ENCODE measurements at places on chromosomes 1 and 21.

DNA sequence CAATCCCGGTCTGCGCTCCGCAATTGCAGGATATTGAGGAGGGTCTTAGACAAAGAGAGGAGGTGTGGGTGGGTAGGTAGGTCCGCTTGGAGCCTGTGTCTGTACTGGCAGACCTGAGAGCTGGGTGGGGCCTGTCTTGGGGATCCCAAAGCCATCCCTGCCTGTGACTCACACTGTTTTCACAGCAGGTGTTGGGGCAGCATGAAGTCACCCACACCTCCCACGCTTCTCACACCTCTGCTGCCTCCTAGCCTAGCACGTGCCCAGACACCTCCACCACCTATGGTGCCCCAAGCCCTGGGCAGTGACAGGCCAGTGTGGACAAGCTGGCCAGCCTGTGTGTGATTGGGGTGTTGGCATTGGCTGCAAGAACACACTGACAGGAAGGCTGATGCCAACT, 65.7 kb upstream of the ECE1 start:
- DNase-seq: no peak

DNA sequence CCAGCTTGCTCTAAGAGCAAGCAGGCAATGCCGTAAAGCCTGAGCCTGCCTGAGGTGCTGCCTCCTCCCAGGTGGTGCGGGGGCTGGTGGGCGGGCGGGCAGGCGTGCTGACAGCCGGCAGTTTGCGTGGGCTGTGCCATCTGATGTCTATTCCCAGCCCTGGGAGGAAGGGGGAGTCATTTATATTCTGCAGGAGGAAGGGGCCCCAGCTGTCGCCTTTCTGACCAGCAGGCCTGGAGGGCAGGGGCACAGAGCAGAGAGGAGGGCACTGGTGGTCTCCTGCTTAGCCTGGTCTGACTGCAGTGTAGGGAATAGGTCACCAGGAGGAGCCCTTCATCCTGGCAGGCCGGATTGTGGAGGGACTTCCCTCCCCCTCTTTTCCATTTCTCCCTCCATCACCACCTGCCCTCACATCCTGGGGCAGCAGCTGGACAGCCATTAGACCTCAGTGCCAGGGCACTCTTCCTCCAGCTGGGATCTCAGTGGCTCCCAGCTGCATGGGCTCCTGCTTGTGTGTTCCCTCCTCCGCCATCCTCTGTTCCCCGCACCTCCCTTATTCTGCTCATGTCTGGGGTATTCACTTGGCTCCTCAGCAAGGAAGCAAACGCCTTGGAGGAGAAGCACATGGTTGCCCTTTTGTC, 4.4 kb downstream of the CYB561D1 start:
- DNase-seq: no peak

GRCh38 chr21:23162198-23162946, 2164.2 kb downstream of the NCAM2 start:
- DNase-seq: no peak

DNA sequence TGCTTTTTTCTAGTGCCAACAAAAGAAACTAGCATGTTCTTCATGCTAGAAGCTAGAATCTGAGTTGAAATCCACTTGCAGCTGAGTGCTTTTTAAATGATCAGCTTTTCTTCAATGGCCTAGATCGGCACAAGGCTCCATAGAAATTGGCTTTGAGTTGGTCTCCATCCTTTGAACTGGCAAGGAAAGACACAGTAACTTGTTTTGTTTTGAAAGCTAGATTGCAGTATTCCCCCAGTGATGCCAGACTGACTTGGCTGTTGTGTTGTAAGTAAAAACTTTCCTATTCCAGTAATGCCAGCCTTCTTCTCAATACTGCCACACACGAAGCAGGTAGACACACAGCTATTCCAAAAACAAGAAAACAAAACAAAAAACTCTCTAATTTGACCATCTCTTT, 139.1 kb downstream of the FMN2 start:
- no peak for DNase-seq

DNA sequence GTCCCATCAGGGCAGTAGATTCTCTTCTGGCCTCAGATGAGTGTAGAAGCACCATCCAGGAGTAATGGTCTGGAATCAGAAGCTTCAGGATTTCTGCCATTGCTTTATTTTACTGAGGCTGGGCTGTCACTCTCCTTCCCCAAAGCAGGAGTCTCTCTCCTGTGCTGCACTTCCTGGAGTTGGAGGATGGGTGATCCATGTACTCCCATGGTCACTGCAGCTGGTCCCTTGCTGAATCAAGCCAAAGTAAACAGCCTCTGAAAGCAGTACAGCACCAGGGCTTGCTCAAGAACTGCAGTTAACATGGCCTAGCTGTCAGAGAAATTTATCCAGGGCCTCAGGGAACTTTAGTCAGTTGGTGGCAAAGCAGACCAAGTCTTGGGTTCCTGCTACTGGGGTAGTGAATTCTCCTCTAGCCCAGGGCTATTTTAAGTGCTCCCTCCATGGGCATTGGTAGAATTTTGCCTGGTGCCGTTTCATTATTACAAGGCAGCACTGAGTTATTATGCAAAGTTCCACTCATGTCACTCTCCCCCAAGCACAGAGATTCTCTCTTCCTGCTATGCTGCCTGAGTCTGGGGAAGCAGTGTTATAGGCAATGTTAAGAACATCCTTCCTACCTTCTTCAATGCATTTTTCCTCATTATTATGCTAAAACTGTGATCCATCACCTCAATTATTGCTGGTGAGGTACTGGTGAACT, 29.5 kb downstream of the DRAM2 start:
- DNase-seq: no peak
